ENCODE measurements at places on chromosomes 2 and 18.

GRCh38 chr2:147546109-147546508 is 298.7 kb upstream of the ACVR2A start:
- no peak for DNase-seq

DNA sequence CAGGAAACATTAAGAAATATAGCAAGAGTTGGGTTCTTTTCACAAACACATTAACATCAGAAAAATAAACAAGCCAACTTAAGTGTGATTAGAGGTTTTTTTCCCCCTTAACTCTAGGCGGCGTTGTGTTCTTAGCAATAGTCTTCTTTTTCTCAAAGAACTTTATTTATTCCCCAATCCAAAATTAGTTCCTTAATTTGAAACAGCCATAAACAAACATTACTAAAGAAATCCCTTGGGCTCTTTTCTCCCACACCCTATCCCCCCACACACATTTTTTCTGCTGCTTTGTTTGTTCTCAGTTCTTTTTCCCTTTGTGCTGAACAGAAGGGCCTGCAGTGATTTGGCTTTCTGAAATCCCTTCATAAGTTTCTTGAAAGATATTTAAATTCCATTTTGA is 13.2 kb upstream of the MYO1B start:
- DNase-seq, result no peak

GRCh38 chr2:133553251-133553650 is 15.0 kb downstream of the NCKAP5 start:
- no peak for DNase-seq

GRCh38 chr2:224982910-224983711 is 59.2 kb downstream of the DOCK10 start:
- no peak for DNase-seq

DNA sequence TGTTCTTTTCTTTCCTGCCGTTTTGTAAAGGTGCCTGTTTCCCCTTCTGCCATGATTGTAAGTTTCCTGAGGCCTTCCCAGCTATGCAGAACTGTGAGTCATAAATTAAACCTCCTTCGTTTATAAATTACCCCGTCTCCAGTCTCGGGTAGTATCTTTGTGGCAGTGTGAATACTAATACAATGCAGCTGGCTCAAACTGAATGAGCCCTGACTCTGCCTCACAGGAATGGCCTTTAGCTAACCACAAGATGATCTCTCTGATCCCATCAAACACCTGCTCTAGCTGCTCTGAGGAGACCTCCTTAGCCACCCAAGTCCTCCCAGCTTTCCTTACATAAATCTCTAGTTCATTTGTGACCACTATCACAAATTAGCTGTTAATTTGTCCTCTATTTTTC is 41.5 kb upstream of the CAB39 start:
- DNase-seq, result no peak

GRCh38 chr18:55573386-55573785 is 14.6 kb downstream of the TCF4 start:
- DNase-seq, result no peak

DNA sequence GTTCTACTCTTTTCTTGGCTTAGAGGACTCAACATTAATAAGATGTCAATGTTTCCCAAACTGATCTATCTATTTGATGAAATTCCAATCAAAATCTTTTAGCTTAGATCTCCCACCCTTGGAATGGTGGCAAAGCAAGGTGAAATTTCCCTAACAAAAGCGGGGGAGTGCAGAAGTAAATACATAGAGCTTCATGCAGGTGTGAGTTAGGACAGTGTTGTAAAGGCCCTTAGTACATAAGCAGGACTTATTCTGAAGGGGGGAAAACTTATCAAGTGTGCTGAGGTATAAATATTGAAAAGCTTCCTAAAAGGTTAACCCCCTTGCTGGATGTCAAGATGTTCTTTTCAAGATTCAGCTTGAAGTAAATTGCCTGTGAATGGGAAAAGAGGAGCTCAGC is 608.6 kb upstream of the CELF4 start:
- DNase-seq, result no peak

DNA sequence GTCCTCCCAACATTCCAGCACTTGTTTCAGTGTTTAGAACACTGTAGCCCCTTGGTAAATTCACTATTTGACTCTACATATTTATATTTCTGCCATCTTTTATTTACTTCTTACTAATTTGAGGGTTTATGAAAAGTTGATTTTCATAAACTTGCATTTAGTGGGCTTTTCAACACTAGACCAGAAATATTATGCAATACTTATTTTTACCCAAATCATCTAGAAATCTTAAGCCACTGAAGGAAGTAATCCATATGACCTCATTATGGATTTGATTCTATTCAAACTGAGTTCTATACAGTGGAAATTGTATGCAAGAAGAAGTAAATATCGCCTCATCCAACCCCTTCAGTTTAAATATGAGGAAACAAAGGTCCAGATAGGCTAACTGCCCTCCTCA is 92.6 kb upstream of the VRK2 start:
- DNase-seq, result no peak

DNA sequence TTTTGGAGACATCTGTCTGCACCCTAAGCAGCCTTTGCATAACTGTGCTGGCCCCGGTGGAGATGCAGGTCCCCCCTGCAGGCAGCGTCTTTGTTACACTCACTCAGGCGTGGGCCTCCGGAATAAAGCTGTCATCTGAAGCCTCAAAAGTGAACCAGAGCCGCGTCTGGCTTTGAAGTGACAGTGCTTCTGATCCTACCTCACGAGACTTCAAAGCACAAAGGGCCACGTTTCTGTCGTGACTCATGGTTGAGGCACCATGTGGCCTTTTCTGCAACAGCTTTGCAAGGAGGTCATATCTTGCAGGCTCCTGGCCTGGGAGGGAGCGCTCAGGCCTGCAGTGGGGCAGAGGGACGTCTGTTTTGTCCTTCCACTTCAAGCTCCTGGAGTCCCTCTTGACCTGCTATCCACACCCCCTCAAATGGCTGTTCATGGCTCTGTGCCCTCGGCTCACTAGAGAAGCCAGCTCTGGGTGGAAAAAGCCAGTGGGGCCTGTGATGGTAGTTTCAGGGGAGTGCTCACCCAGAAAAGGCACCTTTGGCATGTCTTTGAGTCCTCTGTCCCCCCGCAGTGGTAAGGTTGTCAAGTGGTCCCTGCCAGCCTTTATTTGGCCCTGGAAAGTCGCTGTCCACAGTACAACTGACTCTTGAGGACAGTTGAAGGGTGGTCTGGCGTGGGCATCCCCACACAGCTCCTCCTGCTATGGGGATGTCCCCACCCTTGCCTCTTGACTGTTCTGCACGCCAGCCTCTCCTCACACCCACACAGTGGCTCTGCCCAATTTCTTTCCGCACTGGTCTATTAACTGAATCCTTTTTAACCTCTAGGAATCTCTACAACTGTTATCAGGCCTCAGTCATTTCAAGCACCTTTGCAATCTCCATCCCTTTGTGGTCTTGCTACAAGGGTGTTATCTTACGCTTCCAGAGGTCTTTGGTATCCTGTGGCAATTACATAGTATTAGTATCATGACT is 19.3 kb downstream of the GPR55 start:
- no peak for DNase-seq

GRCh38 chr2:11602563-11603204 is 67.3 kb downstream of the NTSR2 start:
- no peak for DNase-seq

GRCh38 chr2:127598711-127599110 is 47.2 kb upstream of the GPR17 start:
- DNase-seq, result no peak

- no peak for DNase-seq
These were observed 452.8 kb upstream of the ZEB2 start for GRCh38 chr2:144972676-144973075.

DNA sequence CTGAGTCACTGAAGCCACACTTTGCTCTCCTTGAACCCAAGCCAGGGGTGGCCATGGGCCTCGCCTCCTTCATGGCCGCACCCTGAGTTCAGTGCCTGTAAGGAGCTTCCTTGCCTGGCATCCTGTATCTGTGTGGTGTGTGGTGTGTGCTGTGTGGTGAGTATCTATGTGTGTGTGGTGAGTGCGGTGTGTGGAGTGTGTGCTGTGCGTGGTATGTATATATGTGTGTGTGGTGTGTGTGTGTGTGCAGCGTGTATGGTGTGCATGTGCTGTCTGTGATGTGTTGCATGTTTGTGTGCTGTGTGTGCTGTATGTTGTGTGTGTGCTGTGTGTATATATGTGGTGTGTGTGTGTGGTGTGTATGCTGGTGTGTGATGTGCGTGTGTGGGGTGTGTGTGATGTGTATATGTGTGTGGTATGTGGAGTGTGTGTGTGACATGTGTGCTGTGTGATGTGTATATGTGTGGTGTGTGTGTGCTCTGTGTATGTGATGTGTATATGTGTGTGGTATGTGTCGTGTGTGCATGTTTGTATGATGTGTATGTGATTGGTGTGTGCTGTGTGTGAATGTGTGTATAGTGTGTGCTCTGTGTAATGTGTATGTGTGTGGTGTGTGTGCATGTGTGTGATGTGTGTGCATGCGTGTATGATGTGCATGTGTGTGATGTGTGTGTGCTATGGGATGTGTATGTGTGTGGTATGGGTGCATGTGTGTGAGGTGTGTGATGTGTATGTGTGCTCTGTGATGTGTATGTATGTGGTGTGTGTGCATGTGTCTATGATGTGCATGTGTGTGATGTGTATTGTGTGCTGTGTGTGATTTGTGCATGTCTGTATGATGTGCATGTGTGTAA is 22.6 kb downstream of the PRELID3A start:
- DNase-seq, result no peak

DNA sequence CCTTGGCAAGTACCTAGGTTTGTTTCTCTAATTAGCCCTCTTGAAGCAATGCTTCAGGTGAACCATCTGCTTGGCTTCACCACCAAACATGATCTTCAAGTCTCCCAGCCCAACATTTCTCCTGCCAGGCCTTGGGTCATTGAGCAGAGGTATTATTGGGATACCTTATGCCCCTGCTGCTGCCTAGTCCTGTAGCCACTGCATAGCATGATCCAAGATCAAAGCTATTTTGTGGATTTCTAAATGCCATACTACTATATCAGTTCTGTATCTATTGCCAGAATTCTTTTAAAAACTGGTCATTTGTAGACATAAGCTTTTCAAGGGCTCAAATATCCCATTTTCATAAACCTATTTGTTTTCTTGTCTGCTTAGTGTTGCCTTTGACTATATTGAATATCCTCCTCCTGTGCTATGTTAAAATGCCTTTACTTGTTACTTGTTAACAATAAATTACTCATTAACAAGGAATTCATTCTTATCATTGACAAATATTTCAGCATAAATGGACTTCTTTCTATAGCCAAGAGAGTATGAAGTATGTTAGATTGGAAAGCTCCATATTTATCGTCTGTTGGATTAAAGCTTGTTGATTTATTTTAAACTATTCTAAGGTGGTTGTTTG is 204.5 kb upstream of the RBBP8 start:
- no peak for DNase-seq

- no peak for DNase-seq
These were observed 4.5 kb downstream of the RETREG2 start for GRCh38 chr2:219182331-219183150.

GRCh38 chr2:120545521-120546047 is 190.1 kb upstream of the GLI2 start:
- no peak for DNase-seq

- no peak for DNase-seq
These were observed 171.5 kb downstream of the INO80D start for GRCh38 chr2:205914213-205915129.

- DNase-seq, result no peak
These were observed at the start of gene MGAT4A for GRCh38 chr2:98731041-98731893. Gene MGAT4A (minus strand): TSS chr2:98731132. CDS start chr2:98726332, 4,800 bp downstream.

- DNase-seq, result no peak
These were observed 176.6 kb downstream of the HDAC4 start for GRCh38 chr2:239224199-239224570.

DNA sequence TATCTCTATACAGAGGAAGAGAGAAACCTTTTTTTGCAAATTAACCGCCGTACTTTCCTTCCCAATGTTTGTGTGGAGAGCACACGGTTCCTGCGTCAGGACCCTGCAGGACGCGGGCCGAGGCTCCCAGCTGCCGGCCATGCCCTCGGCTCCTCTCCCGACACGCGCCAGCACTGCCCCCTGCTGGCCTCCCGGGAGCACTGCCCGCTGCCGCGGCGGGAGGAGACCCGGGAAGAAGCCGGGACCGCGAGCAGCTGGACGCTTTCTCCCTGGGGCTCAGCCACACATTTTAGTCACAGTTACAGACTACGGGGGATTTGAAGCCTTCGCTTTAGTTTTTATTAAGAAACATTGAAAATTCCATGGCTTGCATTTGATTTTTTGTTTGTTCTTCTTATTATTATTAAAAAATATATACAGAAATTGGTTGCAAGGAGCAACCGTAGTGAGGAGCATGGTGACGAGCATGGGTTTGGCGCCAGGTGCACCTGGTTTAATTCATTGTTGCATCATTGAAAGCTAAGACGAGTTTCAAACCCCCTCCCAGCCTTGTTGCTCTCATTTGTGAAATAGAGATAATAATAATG is 401.2 kb downstream of the GALR1 start:
- DNase-seq, result peak; percentile 24

DNA sequence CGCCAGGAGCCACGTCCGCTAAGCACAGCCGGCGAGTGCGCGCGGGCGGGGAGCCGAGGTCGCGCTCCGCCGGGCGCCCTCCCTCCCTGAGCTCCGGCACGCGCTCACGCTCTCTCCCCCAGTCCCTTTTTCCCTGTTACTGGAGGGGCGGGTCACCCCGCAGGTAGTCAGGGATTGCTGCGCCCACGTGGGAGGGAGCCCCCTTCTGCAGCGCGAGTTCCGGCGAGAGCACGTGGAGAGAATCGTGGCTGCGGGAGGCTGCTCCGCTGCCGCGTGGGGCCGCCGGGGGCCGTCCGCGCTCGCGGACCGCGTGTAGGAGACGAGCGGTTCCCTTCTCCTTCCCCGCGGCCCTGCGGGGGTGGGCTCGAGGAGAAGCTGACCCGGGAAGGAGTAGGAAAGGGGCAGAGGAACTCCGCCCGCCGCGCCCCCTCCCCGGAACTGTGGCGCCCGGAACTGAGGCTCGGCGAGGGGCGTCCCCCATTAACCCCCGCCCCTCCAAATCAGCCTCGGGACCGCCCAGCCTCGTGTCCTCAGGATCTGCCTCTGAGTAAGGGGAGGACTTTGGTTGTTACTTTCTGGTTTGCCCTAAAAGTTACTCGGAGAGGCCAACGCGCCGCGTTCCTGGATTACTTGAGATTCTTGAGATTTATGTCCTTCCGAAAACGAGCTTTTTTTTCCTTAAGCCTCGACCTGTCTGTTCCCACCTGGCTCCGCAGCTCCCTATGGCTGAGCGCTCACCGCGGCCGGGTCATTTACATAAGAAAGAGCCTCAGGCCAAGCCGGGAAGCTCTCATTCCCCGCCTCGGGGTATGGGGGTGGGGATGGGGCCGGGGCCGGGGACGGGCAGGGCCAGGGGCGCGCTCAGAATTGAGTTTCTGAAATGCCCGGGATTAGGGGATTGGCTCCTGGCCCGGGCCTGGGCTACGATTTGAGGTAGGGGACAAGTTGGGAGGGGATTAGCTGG is 1.1 kb downstream of the HK2 start:
- no peak for DNase-seq

Measured in NCI-H524 treated with DMSO at 0.1 percent for 48 hours (cell line).